ENCODE measurements at places on chromosomes 5 and 9.

- DNase-seq, result peak; percentile 20
These were observed 899 bp upstream of the RAPGEF6 start for GRCh38 chr5:131635684-131636572.

GRCh38 chr5:111697215-111697614, 59.8 kb downstream of the NREP start:
- peak; percentile 36 for DNase-seq

DNA sequence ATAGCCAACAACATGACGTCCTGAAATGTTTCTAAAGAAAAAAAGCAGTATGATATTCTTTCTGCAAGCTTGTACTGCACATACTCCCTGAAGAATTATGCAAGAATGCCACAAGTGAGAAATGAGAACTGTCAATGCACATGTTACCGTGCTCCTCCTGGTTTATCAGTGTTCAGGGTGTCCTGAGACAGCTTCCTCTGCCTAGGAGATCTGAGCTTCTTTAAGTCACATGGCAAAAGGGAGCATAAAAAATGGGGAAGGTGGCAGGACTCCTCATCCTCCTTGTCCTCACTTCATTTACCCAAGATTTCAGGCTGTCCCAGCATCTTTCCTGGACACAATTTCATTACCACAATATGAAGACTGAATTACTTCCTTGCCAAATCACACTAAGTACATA, 238.2 kb downstream of the GLIS3 start:
- DNase-seq, result no peak

DNA sequence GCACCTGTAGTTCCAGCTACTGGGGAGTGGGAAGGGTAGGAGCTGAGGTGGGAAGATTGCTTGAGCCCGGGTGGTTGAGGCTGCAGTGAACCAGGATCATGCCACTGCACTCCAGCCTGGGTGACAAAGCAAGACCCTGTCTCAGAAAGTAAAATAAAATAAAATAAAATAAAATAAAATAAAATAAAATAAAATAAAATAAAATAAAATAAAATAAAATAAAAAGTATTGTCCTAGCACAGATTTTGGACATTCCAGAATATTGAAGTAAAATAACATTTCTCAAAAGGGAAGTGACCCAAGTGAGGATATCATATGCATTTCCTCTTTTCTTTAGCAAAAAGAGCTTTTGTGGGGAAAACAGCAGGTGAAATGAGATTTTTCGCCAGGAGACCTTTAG, 83.5 kb downstream of the TMEM174 start:
- DNase-seq, result no peak

DNA sequence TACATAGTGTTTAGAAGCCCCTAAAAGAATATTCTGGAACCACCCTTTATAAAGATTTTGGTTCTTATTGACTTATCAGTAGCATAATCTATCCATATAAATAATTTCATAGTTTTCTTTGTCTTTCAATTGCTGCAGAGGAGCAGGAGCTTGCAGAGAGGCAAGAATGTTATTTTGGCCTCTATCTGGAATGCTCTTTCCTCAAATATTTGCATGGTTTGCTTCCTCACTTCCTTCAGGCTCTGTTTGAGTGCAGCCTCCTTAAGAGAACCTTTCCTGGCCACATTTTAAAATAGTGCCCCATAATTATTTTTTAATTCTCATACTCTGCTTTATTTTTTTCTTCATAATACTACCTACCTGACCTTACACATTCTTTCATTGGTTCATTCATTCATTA, 1.5 kb downstream of the C5 start:
- no peak for DNase-seq
